ENCODE measurements at places on chromosomes 16 and 17.

GRCh38 chr16:87608400-87608985 is 6.2 kb downstream of the JPH3 start:
- DNase-seq = peak; percentile 46

DNA sequence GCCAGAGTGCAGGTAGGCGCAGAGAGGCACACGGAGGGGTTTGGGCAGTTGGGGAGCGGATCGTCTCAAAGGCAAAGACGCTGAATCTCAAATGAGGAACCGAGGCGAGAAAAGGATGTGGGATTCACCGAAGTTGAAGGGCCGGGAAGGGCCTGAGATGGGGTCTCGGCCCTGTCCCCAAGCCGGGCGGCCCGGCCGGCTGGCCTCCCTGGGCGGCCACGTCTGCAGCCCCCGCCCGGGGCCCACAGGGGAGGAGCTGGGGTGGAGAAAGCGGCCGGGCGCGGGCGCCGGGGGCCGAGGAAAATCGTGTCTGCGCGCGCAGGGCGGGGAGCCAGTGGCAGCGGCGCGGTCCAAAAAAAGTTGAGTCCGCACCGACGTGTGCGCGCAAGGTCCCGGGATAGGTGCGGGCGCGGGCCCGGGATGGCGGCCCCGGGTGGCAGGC is 458 bp downstream of the SLC12A4 start:
- DNase-seq = peak; percentile 25

- no peak for DNase-seq
Measured at GRCh38 chr17:304461-304860, 48.1 kb downstream of the RPH3AL start.

GRCh38 chr17:55351226-55351625 is 70.4 kb downstream of the MMD start:
- DNase-seq = no peak

DNA sequence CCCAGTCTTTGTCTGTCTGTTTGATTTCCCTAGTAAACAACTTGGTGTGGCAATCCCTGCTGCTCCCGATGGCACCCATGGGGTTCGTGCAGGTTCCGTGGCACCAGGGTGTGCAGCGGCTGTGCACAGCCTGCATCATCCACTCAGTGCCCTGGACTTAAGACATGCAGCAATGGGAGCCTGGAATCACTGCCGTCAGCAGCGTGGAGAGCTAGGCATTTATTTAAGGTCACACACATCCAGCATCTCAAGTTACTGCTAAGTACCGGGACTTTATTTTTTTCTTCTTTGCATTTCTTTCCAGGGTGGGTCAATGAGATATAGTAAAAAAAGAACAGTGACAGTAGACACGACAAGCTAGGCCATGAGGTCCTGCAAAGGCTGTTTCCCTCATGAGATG is 2.8 kb downstream of the DHRS7C start:
- DNase-seq = no peak

DNA sequence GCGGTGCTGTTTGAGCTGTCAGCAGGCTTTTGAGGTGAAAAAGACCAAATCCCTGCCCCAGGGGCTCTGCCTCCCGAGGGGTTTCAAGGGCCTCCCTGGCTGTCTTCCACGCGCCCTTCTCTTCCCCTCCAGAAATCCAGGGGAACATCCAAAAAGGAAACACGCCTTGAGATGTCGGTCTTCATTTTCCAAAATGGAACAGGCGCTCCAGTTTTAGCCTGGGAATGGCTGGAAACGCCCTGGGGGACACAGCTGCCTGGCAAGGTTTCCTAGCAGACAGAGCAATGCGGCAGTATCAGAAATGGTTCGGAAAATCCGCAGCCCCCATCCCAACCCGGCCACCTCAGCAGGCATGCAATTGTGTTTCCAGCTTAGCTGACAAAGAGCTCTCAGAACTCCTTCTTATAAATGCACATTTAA is 16.6 kb upstream of the LITAF start:
- DNase-seq = no peak

- no peak for DNase-seq
Measured at GRCh38 chr17:76870377-76870714, 2.1 kb downstream of the MGAT5B start.

- DNase-seq = no peak
Measured at GRCh38 chr17:75498726-75499213, 16.6 kb downstream of the CASKIN2 start.

DNA sequence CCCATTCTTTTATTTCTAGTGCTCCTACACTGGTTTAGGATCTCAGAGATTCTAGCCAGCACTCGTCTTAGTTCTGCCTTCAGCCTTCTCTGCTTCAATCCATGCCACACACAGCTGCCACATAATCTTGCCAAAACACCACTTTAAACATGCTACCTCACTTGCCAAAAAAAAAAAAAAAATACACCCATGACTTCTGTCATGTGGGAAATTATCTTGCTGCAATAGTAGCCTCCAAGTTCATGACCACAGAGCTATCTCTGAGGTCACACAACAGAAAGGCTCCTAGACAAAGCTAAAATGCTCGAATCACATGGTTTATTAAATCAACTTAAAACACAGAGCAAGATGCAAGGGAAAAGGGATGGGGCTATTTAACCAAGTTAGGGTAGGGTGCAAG is 18.1 kb downstream of the FZD2 start:
- no peak for DNase-seq

GRCh38 chr17:77845541-77846225 is 112.8 kb upstream of the TNRC6C start:
- DNase-seq = no peak

DNA sequence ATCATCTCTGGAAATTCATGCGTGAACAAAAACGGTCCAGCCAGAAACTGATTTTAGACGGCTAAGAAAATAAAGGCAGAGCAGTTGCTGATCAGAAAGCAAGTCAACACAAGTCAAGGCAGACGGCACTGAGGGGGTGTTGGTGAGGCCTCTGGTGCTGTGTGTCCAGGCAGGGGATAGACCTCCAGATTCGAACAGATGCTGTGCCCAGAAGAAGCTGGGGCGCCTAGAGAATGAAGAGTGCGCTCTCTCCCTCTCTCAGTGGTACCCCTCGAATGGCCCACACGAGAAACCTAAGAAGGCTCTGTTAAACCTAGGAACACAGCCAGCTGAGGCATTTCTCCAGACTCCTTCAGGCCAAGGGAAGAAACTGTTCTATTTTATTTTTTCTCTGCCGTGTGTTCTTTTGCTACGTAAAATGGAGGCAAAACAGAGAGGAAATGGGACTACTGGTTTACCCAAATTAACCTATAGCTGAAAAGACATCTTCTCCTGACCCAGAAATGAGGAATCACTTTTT is 178.3 kb downstream of the PMP22 start:
- no peak for DNase-seq

DNA sequence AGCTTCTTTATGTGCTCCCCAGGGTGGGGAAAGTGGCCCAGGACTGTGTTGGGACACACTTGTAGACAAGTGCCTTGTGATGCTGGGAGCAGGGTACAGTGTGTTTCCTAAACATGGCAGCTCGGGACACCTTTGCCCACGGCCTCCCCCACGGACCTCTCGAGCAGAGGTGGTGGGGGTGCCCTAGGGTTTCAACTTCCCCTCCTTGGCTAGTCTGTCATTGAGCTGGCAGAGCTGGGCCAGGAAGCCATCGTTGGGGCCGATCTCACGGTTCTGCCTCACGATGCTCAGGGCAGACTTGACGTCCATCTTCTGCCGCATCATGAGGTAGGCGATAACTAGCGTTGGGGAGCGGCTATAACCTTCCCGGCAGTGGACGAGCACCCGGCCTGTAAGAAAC is 9.4 kb downstream of the DUSP3 start:
- DNase-seq = no peak

DNA sequence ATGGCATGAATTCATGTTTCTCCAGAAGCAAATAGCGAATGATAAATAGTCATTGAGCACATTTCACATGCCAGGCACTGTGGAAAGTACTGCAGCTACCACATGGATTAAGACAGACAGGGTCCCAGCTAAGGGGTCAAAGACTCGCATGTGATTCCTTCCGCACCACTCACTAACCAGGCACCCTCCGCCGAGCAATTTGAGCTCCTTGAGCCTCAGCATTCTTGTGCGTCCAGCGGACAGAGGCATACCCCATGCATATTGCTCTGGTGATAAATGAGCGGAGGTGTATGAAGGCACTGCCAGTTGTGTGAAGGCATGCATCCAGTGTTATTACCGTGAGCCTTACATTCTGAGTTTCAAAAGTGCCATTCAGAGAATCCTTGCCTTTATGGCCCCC is 358.7 kb downstream of the HS3ST4 start:
- DNase-seq = no peak

DNA sequence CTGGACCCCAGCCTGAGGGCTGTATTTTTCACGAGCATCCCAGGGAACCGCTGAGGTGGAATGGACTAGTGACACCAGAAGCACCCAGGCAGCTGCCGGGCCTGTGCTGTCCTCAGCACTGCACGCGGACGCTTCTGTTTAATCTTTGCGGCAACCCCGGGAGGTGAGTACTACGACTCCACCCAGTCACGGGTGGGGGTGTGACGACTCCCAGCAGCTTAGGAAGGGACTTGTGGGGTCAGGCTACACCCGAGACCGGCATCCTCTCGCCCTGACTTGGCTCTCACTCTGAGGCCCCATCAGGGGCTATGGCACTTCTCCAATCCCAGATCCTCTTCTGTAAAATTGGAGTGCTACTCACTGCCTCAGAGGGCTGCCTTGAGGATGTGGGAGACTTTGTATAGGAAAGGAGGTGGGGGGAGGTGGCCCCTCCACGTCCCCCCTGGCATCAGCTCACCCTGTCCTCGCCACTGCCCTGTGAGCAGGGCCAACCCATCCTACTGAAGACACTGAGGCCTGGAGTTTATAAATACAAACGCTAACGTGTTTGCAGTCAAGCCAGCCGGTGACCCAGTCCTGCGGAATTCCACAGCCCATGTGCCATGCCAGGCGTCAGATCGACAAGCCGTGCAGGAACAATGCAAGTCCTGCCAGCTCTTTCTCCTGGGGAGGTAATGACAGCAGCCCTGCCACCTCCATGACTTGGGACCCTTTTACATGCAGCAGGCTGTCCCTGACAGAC is 44.4 kb downstream of the PPL start:
- no peak for DNase-seq

DNA sequence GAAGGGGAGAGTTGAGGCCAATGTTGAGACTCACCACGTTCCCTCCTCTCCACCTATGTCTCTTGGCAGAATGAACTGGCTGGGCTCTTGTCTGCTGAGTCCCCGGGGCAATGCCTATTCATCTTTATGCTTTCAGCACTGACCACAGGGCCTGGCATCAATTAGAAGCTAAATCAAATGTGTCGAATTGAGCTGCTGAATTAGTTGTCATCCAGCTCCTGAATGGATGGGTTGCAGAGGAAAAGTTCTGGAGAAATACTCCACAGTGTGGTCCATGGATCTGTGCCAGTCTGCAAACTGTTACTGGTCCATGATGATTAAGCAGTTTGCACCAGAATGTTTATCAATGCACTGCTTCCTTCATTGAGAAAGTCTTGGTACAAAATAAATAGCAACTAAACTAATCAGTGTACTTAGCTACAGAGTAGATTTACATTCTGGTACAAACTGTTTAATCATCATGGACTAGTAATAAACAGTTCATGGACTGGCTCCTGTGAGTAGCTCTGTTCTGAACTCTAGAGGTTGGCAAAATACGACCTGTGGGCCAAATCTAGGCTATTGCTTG is 4.6 kb downstream of the CNGB1 start:
- DNase-seq = no peak

DNA sequence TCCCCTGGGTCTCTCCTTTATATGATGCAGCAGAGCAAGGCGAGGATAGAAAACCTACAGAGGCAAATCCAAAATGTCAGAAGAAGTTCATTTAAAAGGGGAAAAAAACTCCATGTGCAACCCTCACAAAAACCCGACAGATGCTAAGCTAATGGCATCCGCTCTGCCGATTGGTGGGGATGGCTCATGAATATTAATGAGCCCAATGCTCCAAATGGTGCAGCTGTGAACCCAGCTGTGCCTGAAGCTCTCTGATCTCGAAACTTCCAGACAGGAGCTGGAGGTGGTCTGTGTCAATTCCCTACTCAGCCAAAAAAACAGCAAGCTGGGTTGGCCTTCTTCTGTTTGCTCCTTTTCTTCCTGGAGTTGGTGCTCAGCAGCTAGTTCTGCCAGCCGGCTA is 15.5 kb downstream of the SNX11 start:
- no peak for DNase-seq

DNA sequence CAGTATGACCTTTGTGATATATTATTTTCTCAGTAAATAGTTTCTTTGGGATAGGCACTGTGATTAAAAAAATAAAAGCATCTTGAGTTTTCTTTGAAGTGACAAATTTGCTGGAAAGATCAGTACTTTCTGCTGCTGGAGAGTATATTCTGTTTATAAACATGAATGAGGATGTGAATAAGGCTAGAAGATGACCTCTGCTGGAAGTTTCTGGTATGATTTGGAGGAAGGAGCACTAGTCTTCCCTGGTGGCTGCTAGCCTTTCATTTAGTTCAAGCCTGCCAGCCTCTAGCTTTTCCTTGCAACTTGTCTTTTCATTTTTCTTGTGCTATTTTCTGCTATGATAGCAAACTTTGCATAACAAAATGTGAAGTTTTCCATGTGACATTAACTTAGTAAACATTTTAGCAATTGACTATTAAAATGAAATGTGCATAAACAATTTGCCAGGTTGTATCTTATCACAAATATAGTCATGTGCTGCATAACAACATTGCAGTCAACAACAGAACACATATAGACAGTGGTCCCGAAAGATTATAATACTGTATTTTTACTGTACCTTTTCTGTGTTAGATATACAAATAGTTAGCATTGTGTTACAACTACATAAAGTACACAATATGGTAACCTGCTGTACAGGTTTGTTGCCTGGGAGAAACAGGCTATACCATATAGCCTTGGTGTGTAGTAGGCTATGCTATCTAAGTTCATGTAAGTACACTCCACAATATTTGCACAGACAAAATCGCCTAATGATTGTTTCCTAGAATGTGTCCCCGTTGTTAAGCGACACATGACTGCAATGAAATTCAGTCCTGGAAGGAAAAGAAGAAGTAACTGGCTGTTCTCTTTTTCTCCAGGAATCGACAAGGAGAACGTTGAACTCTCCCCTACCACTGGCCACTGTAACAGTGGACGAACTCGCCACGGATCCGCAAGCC is 18.1 kb upstream of the RAB11FIP4 start:
- DNase-seq = peak; percentile 4

- DNase-seq = no peak
Measured at GRCh38 chr17:82104797-82105416, 6.9 kb upstream of the FASN start.

DNA sequence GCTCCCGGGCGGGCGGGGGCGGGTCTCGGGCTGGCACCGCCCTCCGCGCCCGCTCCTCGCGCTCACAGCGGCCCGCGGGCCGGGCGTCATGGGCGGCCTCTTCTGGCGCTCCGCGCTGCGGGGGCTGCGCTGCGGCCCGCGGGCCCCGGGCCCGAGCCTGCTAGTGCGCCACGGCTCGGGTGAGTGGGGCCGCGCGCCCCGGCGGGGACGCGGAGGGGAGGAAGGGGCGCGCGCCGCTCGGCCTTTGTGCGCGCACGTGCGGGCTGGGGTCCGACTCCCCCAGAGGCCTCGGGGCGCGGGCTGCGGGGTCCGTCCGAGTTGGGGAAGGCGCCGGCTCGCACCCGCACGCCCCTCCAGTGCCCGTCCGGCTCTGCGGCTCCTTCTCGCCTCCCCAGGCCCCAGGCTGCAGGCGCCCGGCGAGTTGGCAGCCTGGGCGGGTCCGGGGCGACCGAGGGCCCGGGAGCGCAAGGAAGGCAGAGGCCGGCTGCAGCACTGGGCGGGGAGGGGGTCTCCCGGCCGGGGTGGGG is at the start of gene NME4:
NME4 (plus strand) TSS at position 65 of the 527 bp plus-strand sequence; CDS start at position 89, 24 bp downstream.
- DNase-seq = no peak

- DNase-seq = peak; percentile 61
Measured at GRCh38 chr16:25838724-25839186, 147.0 kb downstream of the HS3ST4 start.
